ENCODE measurements at places on chromosomes 1 and 21.

GRCh38 chr1:185539277-185539943 is 194.8 kb upstream of the HMCN1 start:
- no peak for DNase-seq

DNA sequence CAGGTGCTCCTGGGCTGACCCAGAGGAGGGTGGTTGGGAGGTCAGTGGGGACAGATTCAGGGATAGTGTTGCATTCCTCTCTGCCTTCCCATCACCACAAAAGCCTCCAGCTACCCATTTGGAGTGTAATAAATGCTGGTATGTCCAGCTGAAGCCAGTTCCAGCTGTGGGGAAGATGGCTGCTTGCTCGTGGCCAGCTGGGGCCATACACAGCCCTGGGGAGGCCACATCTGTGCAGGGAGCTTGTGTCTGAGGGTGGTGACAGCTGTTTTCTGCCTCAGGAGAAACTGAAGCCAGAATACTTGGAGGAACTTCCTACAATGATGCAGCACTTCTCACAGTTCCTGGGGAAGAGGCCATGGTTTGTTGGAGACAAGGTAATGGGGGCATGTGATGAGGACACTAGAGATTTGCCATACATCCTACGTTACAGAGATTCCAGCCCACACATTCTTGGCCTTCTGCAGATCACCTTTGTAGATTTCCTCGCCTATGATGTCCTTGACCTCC is 2.7 kb downstream of the GSTM4 start:
- no peak for DNase-seq

DNA sequence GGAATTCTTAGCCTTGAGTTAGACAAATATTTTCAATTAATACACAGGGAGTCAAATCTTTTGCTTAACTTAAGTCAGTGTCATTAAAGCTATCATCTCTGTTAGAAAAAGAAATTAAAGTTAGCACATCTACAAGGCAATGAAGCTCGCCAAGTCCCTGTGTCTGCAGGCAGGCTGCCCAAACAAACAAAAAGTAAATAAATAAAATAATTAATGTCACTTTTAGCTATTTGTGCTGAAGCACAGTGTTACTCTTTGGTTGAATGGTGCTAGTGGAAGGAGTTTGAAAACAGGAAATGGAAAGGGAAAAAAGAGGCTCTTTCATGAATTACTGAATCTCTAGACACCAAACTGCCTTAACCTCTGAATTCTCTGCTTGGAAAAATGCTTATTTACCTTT is 37.1 kb upstream of the COL11A1 start:
- no peak for DNase-seq

- DNase-seq: no peak
Measured at GRCh38 chr1:107545056-107545577, 404.3 kb downstream of the NTNG1 start.

DNA sequence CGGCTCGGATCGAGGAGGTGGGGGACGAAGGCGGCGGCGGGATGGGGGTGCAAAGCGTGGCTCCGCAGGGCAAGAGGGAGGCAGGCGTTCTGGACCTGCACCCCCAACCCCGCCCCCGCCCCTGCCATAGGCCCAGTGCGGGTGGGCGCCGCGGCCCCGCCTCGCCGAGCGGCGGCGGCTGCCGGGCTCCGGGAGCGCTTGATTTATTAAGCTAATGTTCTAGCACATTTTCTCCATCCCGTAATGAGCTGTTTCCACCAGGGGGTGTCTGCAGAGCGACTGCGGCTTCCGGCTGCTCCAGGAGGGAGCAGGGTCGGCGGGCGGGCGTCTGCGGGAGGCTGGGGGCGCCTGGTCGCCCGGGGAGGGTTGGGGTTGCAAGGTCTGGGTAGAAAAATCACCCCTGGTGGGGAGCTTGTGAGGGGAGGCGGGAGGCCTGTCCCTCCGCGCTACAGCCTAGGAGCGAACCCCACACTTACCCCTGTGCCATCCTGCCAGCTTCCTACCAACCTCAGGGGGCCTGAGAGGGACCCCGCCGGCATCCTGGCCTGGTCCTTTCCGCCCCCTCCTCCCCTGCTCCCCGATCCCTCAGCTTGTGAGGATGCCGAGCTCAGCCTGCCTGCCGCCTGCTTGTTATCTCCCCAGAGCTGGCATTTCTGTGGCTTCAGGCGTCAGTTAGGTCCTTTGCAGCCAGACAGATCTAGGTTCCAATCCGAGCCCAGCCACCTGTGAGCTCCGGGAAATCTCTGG is 48.5 kb upstream of the ACOT11 start:
- DNase-seq: no peak

DNA sequence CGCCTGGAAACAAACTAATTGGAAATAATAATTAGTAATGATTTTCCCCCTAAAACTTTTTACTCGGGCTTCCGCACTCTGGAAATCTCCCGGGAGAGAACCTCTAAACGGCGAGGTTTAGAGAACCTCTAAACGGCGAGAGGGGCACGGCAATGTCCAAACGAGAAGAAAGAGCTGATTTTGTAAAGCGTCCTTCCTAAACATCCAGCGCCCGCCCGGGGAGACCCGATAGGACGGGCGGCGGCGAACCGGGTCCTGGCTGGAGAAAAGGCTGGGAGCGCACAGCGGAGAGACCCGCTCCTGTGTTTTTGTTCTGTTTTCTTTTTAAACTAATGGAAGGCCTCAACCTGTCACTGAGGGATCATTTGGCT is 1.6 kb downstream of the PAX7 start:
- no peak for DNase-seq
